ENCODE measurements at places on chromosomes 2 and 18. TPM values are rescaled to one million over a fixed set of nuclear protein-coding genes. Genes with fewer than 3 reads are reported as not detected.

The TMEM37 gene
- total RNA-seq: 3.3 TPM

The FOXD4L1 gene
- not detected for total RNA-seq

The PAX8 gene
- total RNA-seq: 0.48 TPM

The MYO5B gene
- total RNA-seq: 7.2 TPM

The PER2 gene
- total RNA-seq: 2.0 TPM

The PDE11A gene
- total RNA-seq: 0.89 TPM

DNA sequence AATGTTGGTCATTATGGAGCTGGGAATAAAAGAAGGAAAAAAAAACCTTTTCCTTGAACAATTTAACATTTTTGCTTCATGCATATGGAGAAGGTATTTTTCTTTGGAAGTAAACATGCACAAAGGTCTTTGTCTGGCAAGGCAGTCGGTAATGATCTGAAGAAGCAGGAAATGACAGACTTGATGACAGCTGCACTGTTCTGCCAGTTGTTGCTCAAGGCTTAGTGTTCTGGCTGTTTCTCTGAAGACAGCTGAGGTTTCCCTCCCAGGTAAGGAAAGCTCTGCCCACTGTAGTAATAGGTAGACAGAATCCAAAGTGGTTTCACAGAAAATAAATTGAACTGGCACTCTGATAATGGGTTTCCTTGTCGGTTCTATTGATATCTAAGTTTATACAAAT, 308.4 kb upstream of the GCFC2 start:
- no peaks in the 10 kb centered on the region for H3K27me3 ChIP-seq
- no peaks in the 10 kb centered on the region for H3K36me3 ChIP-seq
- H3K4me3 ChIP-seq: no peak overlapping the region
- H3K4me1 ChIP-seq: no peaks in the 10 kb centered on the region
- DNase-seq: no peak
- H3K27ac ChIP-seq: no peak overlapping the region

DNA sequence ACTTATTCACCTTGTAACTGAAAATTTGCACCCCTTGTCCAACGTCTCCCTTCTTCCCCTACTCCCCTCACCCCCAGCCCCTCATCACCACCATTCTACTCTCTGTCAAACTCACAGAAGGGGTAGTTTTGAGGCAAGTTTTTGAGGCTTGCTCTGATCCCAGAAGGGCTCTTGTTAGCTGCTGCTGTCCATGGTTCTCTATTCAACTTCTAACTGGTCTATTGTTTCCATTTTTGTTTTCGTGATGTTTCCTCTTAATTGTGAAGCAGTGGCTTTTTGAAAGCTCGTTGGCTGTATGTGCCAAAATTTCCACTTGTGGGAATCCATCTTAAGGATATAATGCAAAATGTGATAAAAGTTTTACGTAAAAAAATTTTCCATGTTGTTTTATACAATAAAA, 92.5 kb upstream of the CRACDL start:
- H3K27ac ChIP-seq: no peak overlapping the region
- no peaks in the 10 kb centered on the region for H3K36me3 ChIP-seq
- H3K4me3 ChIP-seq: no peak overlapping the region
- peaks cover 2% of the 10 kb centered on the region for H3K27me3 ChIP-seq
- H3K4me1 ChIP-seq: no peaks in the 10 kb centered on the region
- no peak for DNase-seq

GRCh38 chr2:240502059-240502429, 55.7 kb downstream of the ANKMY1 start:
- H3K4me3 ChIP-seq: no peak overlapping the region
- H3K27ac ChIP-seq: no peak overlapping the region
- DNase-seq: no peak
- no peaks in the 10 kb centered on the region for H3K27me3 ChIP-seq
- no peaks in the 10 kb centered on the region for H3K36me3 ChIP-seq

GRCh38 chr2:121810959-121811853, 55.8 kb downstream of the TSN start:
- peaks cover 2% of the 10 kb centered on the region for H3K27me3 ChIP-seq
- H3K4me1 ChIP-seq: no peaks in the 10 kb centered on the region
- no peak overlapping the region for H3K4me3 ChIP-seq
- peak; percentile 37 for DNase-seq
- no peaks in the 10 kb centered on the region for H3K36me3 ChIP-seq
- H3K27ac ChIP-seq: no peak overlapping the region

- H3K4me3 ChIP-seq: no peak overlapping the region
- H3K27ac ChIP-seq: no peak overlapping the region
- peaks cover 16% of the 10 kb centered on the region for H3K4me1 ChIP-seq
- no peak for DNase-seq
Observed at GRCh38 chr2:186697536-186697935, 3.7 kb downstream of the FAM171B start.

DNA sequence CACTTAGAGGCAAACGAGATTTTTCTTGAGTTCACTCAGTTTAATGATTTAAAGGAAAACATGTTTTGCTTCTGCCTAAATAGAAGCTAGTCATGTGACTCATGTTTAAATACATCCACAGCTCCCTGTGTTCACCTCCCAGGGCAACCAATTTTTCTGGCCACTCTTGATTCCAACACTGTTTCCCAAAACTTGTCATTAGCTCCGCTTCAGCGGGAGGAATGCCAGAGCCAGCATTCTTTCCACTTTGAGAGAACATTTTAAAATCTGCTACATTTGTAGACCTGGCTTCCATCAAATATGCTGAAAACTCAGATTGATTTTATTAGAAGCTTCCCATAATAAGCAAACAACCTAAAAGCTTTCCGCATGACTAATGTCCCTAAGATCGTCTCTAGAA, 2.8 kb upstream of the CYS1 start:
- peaks cover 20% of the 10 kb centered on the region for H3K27me3 ChIP-seq
- H3K4me1 ChIP-seq: peaks cover 14% of the 10 kb centered on the region
- H3K36me3 ChIP-seq: no peaks in the 10 kb centered on the region

DNA sequence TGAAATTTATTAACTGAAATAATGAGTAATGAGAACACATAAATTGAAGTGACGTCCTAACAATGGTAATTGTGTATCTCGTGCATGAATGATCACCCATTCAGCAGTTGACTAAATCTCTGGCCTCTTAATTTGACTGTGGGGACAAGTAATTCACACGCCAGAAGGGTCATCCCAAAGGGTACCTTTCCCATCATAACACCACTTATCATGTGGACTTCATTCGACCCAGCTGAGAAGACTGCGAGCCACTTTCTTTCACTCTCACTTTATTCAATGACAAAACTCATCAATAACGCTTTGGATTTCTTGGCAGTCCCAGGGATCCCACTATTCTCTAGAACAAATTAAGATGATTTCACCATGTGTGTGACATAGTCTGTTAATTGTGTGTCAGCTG, 62.7 kb upstream of the LYPD1 start:
- no peaks in the 10 kb centered on the region for H3K36me3 ChIP-seq
- H3K27me3 ChIP-seq: no peaks in the 10 kb centered on the region
- H3K4me3 ChIP-seq: no peak overlapping the region

- H3K36me3 ChIP-seq: no peaks in the 10 kb centered on the region
- H3K4me1 ChIP-seq: peaks cover 4% of the 10 kb centered on the region
- no peak overlapping the region for H3K4me3 ChIP-seq
- H3K27me3 ChIP-seq: peaks cover 28% of the 10 kb centered on the region
- DNase-seq: no peak
Observed at GRCh38 chr2:154698721-154699574, 453 bp downstream of the KCNJ3 start.

- no peaks in the 10 kb centered on the region for H3K36me3 ChIP-seq
- H3K27me3 ChIP-seq: no peaks in the 10 kb centered on the region
- H3K4me3 ChIP-seq: no peak overlapping the region
- H3K27ac ChIP-seq: no peak overlapping the region
- peak; percentile 30 for DNase-seq
- peaks cover 16% of the 10 kb centered on the region for H3K4me1 ChIP-seq
Observed at GRCh38 chr18:73683409-73684238, 464.0 kb downstream of the FBXO15 start.

DNA sequence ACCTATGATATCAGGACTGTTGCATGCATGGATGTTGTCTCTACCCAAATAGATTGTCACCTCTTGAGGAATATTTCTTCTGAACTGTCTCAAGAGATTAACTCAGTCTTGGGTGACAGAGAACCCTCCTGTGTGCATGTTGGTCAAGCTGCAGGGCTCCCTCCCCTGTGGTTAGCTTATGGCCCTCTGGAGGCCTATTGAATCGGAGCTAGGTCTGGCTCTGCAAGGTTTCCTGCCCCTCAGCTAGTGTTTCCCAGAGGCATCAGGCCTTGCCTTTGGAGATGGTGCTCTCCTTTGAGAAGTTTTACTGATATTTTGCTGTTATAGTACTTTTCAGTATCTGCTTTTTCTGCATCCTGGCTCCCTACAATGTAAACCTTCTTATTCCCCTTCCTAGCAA, 769.2 kb upstream of the FAM98A start:
- H3K4me1 ChIP-seq: no peaks in the 10 kb centered on the region

- no peak overlapping the region for H3K27ac ChIP-seq
- DNase-seq: no peak
- H3K36me3 ChIP-seq: no peaks in the 10 kb centered on the region
- H3K4me1 ChIP-seq: peaks cover 6% of the 10 kb centered on the region
- H3K4me3 ChIP-seq: no peak overlapping the region
Observed at GRCh38 chr2:152094014-152094413, 4.8 kb downstream of the CACNB4 start.

DNA sequence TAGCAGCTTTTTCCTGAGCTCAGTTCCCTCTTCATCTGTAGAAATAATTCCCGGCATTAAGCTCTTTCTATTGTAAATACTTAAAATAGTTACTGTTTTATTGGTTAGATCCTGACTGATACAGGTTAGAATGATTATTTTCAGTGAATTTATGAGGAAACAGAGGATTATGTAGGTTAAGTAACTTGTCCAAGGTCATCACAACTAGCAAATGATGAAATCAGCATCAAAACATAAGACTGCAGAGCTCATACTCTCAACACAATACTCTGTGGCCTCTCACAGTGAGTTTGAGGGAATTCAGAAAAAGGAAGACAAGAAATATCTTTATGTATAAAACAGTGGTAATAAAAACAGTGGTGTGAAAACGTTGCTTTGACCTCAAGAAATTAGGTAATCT, 113.2 kb upstream of the DLX2 start:
- no peak overlapping the region for H3K4me3 ChIP-seq
- H3K27ac ChIP-seq: no peak overlapping the region
- H3K27me3 ChIP-seq: no peaks in the 10 kb centered on the region
- no peaks in the 10 kb centered on the region for H3K36me3 ChIP-seq
- DNase-seq: no peak
- H3K4me1 ChIP-seq: no peaks in the 10 kb centered on the region

- H3K4me1 ChIP-seq: peaks cover 5% of the 10 kb centered on the region
- no peak overlapping the region for H3K4me3 ChIP-seq
- peaks cover 3% of the 10 kb centered on the region for H3K27me3 ChIP-seq
- DNase-seq: peak; percentile 84
- H3K27ac ChIP-seq: no peak overlapping the region
Observed at GRCh38 chr2:86249579-86250391, 50.5 kb downstream of the MRPL35 start.

GRCh38 chr2:126859631-126860030, 39.1 kb upstream of the TEX51 start:
- no peak overlapping the region for H3K4me3 ChIP-seq
- no peaks in the 10 kb centered on the region for H3K36me3 ChIP-seq
- DNase-seq: no peak
- no peaks in the 10 kb centered on the region for H3K4me1 ChIP-seq

DNA sequence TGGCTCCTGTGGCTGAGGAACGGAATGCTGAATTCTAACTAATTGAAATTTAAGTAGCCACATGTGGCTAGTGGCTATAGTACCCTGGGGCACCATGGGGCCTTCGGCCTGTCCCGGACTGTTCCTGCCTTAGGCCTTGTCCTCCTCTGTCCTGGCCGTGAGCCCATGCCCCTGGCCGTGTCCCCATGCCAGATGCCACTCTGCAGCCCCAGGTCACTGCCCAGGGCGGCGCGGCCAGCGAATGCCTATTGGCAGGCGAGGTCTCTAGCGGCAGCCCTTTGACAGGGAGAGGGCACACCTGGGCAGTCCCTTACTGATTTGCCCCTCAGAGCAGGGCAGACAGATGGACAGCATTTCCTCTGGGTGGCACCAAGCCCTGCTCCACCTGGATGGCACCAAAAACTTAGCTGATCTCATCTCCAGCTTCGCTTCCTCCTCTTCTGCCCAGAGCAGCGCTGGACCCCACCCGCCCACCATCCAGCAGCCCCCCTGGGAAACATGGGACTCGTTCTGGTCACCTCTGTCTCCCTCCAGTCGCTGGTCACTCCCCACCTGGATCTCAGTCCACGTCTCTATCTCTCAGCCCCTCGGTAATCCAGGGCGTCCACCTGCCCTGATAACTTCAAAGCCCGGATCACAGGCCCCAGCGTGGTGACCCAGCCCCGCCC, 1.1 kb upstream of the DGKD start:
- H3K27ac ChIP-seq: no peak overlapping the region
- H3K4me3 ChIP-seq: no peak overlapping the region
- H3K4me1 ChIP-seq: peaks cover 30% of the 10 kb centered on the region
- DNase-seq: no peak
- H3K36me3 ChIP-seq: no peaks in the 10 kb centered on the region
- no peaks in the 10 kb centered on the region for H3K27me3 ChIP-seq

DNA sequence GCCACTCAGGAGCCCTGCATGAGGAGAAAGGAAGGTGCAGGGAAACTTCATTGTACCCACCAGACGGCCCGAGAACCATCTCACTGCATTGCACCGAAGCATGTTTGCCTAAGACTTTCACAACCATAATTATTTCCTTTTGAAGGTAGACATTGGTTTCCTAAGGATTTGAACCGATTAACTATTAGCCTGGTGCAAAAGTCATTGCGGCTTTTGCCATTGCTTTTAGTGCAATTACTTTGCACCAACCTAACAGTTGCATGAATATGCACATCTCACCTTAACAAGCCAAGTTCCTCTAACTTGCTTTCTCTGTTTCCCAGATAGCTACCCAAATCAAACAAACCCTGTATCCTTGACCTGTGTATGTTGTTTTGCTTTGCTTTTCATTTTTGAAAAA, 516.3 kb upstream of the ID2 start:
- DNase-seq: no peak
- no peaks in the 10 kb centered on the region for H3K27me3 ChIP-seq
- peaks cover 17% of the 10 kb centered on the region for H3K4me1 ChIP-seq
- H3K27ac ChIP-seq: no peak overlapping the region
- no peak overlapping the region for H3K4me3 ChIP-seq

DNA sequence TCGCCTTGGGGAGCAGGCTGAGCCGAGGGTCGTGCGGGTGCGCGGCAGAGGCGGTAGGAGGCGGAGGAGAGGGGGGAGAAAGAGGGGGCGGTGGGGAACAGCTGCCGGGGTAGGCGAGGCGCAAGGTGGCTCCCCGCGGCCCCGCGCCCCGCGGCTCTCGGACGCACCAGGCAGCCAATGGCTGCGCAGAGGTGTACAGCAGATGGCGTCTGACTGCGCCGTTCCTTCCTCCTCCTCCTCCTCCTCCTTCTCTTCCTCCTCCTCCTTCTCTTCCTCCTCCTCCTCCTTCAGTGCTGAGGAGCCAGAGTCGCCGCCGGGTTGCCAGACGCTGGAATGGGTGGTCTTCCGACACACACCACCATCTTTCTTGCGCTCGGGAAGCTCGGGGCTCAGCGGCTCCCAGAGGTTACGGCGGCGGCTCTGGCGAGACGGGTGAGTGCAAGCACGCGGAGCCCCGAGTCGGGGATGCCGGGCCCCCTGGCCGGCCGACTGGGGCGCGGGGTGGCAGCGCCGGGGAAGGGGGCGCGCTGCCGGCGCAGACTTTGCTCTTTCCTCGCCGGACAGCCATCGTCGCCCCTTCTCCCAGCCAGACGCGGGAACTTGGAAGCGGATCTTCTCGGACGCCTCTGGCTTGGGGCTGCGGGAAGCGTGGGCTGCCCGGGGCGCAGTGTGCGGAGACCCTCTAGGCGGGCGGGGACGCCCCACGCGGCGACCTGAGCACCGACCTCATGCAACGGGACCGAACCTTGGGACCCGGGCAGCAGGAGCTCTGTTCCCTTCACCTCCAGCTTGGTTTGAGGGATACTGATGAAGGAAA, at the start of gene THSD7B:
THSD7B (plus strand) TSS at position 290 of the 817 bp plus-strand sequence. CDS start 116,634 bp downstream, outside the sequence.
- no peak within 1 kb of the TSS for H3K27ac ChIP-seq
- H3K4me1 ChIP-seq: no peaks in the 10 kb centered on the region
- DNase-seq: no peak
- H3K4me3 ChIP-seq: peak within 1 kb of the TSS; percentile 23
